ENCODE measurements at places on chromosomes 3 and 15. TPM values are rescaled to one million over a fixed set of nuclear protein-coding genes. Genes with fewer than 3 reads are reported as not detected.

GATA2 gene
- not detected for polyA plus RNA-seq

CCR8 gene
- not detected for polyA plus RNA-seq

SLC4A7 gene
- 28.5 TPM for polyA plus RNA-seq

C2CD4A gene
- not detected for polyA plus RNA-seq

CFAP100 gene
- polyA plus RNA-seq = not detected

ZNF860 gene
- 7.9 TPM for polyA plus RNA-seq

FGD5 gene
- not detected for polyA plus RNA-seq

- no peak for DNase-seq
Observed at GRCh38 chr3:34024447-34025240, 226.2 kb downstream of the PDCD6IP start.

GRCh38 chr3:106692624-106693023 is 684.6 kb upstream of the CCDC54 start:
- DNase-seq = no peak

GRCh38 chr15:38683382-38684242 is 119.0 kb upstream of the RASGRP1 start:
- DNase-seq = no peak

DNA sequence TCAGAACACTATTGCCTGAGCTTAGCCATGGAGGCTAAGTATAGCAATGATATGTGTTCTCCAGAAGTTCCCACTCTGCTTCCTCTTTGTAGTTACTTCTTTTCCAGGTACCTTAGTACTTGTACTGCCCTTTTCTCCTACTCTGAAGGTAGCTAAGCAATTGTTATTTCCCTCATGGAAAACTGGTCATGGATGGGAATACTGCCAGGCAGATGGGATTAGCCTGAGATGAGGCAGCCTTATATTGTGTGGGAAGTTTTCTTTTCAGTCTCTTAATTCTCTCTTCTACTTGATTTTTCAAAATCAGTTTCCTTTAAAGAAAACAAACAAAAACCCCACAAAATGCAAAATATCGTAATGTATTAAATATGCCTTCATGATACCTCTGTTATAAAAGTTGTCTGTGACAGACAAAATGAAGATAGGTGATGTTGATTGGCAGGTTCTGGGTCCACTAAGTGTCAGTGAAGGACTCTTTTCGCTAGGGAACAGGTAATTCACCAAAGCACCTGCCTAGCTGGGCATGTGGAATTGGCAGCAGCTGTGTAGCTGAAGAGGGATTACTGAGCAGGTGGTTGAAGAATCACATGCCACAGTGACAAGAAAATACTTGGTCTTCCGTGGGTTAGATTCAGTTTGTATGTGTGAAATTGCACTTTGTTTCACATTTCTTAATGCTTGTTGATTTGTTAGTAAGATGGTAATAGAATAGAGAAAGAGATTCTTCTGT is 4.1 kb downstream of the ZNF609 start:
- no peak for DNase-seq

DNA sequence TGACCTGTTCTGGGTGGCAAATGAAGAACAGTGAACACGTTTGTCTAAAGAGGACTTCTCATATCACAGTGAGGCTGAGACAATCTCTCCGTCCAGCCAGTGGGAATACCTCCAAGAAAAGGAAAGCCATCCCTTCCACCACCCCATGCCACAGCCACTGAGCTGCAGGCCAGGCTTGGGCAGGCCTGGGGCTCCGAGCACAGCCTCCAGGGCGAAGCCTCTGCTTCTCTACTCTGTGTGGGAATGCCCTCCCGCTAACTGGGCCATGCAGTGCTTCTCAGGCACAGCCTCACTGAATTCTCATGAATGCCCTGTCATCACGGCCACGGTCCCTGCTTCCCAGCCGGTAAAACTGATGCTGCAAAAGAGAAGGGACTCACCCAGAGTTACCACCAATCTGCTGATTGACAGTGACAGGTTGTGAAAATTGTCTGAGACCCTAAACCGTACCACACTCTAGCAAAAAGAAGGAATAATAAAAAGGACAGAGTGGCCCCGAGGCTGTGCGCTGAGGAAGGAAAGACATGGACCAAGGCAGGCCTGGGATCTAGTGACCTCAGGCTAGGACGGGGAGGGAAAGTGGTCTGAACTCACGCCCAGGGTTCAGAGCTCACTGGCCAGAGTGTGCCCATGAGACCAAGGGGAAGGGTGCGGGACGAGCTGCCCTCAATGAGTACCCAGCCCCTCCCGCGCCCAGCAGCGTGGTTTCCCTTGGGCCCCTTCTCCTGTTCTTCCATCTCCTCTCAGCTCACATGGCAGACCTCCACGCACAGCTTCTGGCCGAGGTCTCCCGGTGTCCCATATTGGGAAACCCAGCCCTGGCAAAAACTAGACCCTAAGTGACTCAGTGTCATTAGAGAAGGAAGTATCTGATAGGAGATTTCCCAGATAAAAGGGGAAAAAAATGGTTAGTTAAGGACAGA is 52.8 kb downstream of the DHX30 start:
- DNase-seq = no peak

- DNase-seq = no peak
Observed at GRCh38 chr15:70954171-70954570, 61.5 kb downstream of the LRRC49 start.

- no peak for DNase-seq
Observed at GRCh38 chr15:77578641-77579372, 53.9 kb downstream of the LINGO1 start.

- no peak for DNase-seq
Observed at GRCh38 chr15:53580366-53580765, 179.1 kb downstream of the WDR72 start.

DNA sequence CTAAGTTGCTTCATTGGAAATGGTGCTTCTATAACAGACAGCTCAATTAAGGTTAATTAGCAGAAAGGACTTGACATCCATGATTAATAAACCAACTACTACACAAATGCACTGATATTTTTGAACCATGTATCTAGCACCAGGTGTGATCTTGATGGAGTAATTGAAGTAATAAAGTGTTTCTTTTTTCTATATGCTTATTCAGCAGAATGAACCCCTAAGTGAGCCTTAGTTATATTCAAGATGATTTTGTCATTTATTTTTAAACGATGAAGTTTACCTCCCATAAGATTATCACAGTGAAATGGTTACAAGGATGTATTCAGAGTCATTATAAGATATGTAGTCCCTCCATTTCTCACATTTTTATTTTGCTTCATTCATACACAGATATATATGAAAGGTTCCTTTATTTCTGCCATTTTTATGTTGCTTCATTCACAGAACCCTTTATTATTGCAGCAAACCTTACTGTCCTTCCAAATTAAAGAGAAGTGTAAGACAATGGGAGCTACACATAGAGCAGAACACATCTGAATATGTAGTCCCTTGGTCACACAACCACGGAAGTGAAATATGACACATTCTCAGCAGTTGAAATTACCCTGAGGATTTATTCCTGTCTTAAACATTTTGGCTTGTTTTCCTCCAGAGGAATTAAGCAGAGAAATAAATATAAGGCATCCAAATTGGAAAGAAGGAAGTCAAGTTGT is 295.0 kb downstream of the RAP2B start:
- no peak for DNase-seq

- DNase-seq = no peak
Observed at GRCh38 chr3:172716476-172716875, 5.6 kb upstream of the NCEH1 start.

DNA sequence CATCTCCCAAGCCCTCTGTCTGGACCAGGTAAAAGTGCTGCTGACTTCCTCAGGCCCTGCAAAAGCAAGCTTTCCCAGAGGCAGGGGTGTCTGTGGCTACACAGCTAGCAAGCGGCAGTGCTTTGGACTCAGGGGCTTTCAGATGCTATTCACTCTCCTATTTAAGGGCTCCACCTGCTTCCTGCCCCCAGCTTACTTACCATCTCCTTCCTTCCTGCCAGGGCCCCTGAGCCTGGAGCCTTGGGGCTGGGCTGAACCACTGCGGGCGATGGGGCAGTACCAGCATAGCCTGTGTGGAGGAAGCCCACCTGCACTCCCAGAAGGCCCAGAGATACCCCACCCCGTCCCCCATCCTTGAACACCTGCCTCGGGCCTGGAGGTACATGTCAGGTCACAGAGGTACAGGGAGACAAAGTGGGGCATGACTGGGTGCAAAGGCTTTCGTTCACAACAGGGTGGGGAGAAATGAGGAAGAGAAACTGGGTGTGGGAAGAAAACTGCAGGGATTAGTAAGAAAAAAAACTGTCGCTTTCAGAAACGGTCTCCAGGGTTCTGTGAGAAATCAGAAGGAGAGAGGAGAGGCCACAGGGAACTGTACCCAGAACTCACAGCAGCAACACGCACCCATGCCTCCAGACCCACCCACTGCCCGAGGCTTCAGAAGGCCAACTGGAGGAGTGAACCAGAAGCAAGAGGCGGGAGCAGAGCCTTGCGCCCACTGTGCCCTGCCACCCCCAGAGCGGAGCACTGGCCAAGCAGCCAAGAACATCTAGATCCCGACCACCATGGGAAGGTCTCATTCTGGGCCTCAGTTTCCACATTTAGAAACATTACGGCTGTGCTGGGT is 49.5 kb downstream of the CCDC12 start:
- no peak for DNase-seq

DNA sequence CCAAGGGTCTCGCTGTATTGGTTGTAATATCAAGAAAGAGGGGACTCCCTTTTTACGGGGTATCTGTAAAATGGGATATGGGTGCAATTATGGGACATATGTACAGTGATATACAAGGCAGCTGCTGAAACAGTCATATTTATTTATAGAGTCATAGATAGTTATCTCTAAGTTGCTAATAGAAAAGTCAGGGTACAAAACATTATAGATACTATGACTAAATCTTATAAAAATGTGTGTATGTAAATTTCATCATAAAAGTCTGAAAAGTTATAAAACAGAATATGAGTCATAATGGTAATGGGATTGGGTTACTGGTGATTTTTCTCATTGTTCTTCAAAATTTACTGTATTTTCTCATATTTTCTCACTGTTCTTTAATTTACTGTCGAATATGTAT is 344.9 kb upstream of the SLCO3A1 start:
- DNase-seq = no peak

- no peak for DNase-seq
Observed at GRCh38 chr15:74954515-74954914, 2.1 kb downstream of the RPP25 start.

DNA sequence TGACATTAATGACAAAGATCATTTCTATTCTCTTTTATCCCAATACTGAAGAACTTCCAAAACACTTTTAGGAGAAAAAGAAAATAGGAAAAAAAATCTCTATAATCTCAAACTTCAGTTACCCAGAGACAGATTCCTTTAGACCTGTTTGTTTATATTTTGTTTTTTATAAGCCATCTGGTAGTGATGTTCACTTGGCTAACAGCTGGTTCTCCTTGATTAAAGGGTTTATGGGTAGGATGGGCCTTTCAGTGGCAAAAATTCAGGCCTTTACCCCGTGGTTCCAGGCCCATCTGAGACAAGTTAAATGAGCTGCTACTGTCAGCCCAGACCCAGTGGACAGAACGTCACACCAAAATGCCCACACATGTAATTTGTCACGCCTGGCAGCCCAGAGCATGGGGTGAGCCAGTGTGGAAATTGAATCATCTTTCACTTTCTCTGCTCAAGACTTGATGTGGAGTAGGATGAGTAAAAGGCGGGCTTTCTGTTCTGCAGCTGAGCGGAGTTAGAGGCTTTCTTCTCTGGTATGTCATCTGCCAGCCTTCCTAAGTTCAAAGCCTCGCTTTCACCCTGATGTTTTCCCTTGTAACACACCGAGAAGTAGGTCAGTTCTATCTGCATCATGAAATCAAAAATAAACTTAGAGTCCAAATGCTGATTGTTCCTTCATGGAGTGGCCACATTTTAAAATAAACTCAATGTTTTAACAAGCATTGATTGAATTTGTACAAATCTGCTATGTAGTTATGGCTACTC is 62.5 kb upstream of the SKOR1 start:
- DNase-seq = no peak
